ENCODE measurements at places on chromosomes 16 and 17. TPM values are rescaled to one million over a fixed set of nuclear protein-coding genes. Genes with fewer than 3 reads are reported as not detected.

- H3K4me3 ChIP-seq, result no peak overlapping the region
- no peak for DNase-seq
- H3K27ac ChIP-seq, result no peak overlapping the region
- H3K27me3 ChIP-seq, result no peaks in the 10 kb centered on the region
- peaks cover 33% of the 10 kb centered on the region for H3K4me1 ChIP-seq
Observed at GRCh38 chr17:57442401-57442823, 186.1 kb downstream of the MSI2 start.

GRCh38 chr16:4663465-4663776, 29.9 kb upstream of the NUDT16L1 start:
- H3K36me3 ChIP-seq, result peaks cover 23% of the 10 kb centered on the region
- no peak overlapping the region for H3K27ac ChIP-seq
- no peak for DNase-seq

TMEM106A gene
- total RNA-seq, result 6.2 TPM

DNA sequence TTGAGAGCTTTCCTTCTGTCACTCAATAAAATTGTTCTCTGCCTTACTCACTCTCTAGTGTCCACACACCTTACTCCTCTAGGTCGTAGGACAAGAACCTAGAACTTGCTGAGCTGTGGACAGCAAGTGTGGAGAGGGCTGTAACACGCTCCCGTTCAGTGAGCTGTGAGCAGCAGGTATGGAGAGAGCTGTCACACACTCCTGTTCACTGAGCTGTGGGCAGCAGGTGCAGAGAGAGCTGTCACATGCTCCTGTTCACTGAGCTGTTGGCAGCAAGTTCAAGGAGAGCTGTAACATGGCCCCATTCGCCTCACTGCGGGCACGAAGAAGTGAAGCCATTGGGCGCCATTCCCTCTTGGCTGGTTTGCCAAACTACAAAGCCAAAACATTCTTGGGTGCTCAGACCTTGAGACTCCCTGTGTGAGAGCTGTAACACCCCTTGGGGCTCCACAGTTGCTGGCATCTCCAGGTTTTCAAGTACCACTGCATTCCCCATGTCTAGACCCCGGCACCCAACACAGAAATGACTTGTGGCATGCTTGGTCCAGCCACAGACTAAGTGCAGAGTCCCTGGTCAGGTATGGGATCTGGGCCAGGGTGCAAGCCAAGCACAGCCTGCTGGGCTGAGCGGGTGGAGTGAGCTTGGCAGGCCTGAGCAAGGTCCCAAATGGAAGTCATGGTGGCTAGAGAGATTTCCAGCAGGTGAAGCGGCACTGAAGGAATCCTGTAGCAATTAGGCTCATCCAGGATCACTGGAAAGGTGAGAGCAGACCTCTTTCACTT, 608.0 kb upstream of the CDH8 start:
- no peak for DNase-seq
- H3K27me3 ChIP-seq, result no peaks in the 10 kb centered on the region
- no peak overlapping the region for H3K27ac ChIP-seq
- H3K36me3 ChIP-seq, result no peaks in the 10 kb centered on the region
- H3K4me3 ChIP-seq, result no peak overlapping the region

- H3K4me1 ChIP-seq, result no peaks in the 10 kb centered on the region
- peak; percentile 39 for DNase-seq
- no peak overlapping the region for H3K4me3 ChIP-seq
- H3K27me3 ChIP-seq, result no peaks in the 10 kb centered on the region
Observed at GRCh38 chr17:11807606-11808005, 189.7 kb downstream of the ZNF18 start.

- no peak overlapping the region for H3K27ac ChIP-seq
- no peaks in the 10 kb centered on the region for H3K4me1 ChIP-seq
- DNase-seq, result no peak
- H3K4me3 ChIP-seq, result no peak overlapping the region
- no peaks in the 10 kb centered on the region for H3K27me3 ChIP-seq
- no peaks in the 10 kb centered on the region for H3K36me3 ChIP-seq
Observed at GRCh38 chr17:56926704-56927103, 12.9 kb upstream of the TRIM25 start.

NDRG4 gene
- 11.2 TPM for total RNA-seq

DNA sequence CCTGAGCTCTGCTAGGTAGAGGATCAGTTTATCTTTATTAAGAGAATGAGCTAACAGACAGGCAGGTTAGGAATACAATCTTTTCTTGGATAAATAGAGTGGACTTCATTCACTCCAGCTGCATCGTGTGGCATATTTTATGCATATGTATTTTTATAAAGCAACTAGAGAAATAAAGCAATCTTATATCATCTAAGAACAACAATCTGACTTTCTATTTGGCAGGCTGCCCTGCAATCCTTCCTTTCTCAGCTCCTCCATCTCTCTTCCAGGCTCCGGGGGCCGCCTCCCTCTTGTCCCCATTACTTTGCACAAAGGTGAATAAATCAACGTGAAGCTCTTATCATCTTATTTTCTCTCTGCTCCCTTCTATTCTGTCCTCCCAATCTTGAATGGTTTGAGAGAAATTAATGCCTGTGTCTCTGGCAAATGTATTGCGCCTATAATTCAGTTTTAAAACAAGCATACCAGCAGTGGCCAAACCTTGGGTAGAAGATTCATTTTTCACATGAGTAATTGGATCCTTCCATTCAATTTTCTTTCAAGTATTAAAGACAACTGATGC, 64.5 kb downstream of the HS3ST3A1 start:
- no peak overlapping the region for H3K27ac ChIP-seq
- no peaks in the 10 kb centered on the region for H3K4me1 ChIP-seq
- H3K4me3 ChIP-seq, result no peak overlapping the region
- DNase-seq, result no peak

- H3K4me3 ChIP-seq, result no peak overlapping the region
- no peaks in the 10 kb centered on the region for H3K27me3 ChIP-seq
- H3K27ac ChIP-seq, result peak overlapping the region; percentile 40
- no peak for DNase-seq
- peaks cover 62% of the 10 kb centered on the region for H3K4me1 ChIP-seq
- H3K36me3 ChIP-seq, result no peaks in the 10 kb centered on the region
Observed at GRCh38 chr17:77313831-77314230, 173.1 kb downstream of the SEC14L1 start.

XYLT1 gene
- 37.4 TPM for total RNA-seq

GRCh38 chr16:26993511-26993910, 73.2 kb upstream of the C16orf82 start:
- H3K4me1 ChIP-seq, result no peaks in the 10 kb centered on the region
- no peaks in the 10 kb centered on the region for H3K36me3 ChIP-seq
- H3K27ac ChIP-seq, result no peak overlapping the region
- H3K27me3 ChIP-seq, result no peaks in the 10 kb centered on the region
- no peak for DNase-seq

DNA sequence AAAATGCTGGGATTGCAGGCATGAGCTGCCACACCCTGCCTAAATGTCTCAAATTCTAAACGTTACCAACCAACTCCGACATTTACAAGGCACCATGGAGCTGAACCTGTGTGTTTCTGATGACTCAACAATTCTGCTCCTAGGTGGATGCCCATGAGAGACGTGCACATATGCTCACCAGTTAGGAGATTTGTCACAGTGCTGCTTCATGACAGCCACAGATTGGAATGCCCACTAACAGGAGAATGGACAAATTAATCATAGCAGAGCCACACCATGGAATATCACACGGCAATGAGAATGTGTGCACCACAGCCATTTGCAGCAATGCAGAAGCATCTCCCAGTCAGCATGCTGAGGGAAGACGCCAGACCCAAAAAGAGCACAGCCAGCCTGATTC, 8.0 kb upstream of the KCNG4 start:
- H3K27ac ChIP-seq, result no peak overlapping the region
- H3K27me3 ChIP-seq, result no peaks in the 10 kb centered on the region
- H3K4me1 ChIP-seq, result no peaks in the 10 kb centered on the region
- H3K36me3 ChIP-seq, result no peaks in the 10 kb centered on the region
- DNase-seq, result no peak

DNA sequence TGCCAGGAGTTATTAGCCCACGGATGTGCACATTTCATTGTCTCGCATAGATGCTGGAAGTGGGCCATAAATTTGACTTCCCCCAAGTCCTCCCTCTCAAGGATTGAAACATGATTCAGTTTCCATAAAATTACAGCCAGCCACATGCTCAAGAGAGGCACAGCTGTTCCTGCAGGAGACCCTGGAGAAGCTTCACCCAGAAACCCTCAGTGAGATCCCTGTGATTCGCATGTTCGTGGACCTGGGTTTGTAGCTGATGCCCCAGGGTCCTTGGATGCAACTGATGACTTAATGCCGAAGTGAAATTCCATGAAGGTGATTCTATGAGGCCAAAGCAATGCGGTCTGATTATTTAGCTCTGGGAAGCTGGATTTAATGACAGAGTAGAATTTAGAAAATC, 24.7 kb upstream of the AQP8 start:
- no peaks in the 10 kb centered on the region for H3K4me1 ChIP-seq
- H3K27me3 ChIP-seq, result no peaks in the 10 kb centered on the region
- H3K27ac ChIP-seq, result no peak overlapping the region
- no peak for DNase-seq
- H3K4me3 ChIP-seq, result no peak overlapping the region
- H3K36me3 ChIP-seq, result no peaks in the 10 kb centered on the region

DNA sequence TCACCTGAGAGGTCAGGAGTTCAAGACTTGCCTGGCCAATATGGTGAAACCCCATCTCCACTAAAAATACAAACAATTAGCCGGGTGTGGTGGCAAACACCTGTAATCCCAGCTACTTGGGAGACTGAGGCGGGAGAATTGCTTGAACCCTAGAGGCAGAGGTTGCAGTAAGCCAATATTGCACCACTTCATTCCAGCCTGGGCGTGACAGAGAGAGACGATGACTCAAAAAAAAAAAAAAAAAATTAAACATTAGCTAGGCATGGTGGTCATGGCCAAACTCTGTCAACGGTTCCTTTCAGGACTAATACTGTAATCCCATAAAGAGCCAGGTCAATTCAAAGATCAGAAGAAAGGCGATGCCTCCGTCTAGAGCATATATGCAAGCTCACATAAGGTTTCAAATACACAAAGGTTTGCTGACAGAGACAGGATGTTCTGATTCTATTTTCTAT, 2.4 kb downstream of the RNF157 start:
- no peak overlapping the region for H3K27ac ChIP-seq
- H3K36me3 ChIP-seq, result no peaks in the 10 kb centered on the region
- H3K4me1 ChIP-seq, result peaks cover 16% of the 10 kb centered on the region

- peaks cover 8% of the 10 kb centered on the region for H3K36me3 ChIP-seq
- H3K4me3 ChIP-seq, result no peak overlapping the region
- H3K27ac ChIP-seq, result peak overlapping the region; percentile 41
- no peak for DNase-seq
Observed at GRCh38 chr16:22353933-22354541, 20.4 kb downstream of the CDR2 start.

- peak; percentile 88 for DNase-seq
- H3K4me3 ChIP-seq, result no peak overlapping the region
- no peak overlapping the region for H3K27ac ChIP-seq
- no peaks in the 10 kb centered on the region for H3K36me3 ChIP-seq
- H3K4me1 ChIP-seq, result peaks cover 19% of the 10 kb centered on the region
Observed at GRCh38 chr17:40615068-40615840, 32.4 kb downstream of the SMARCE1 start.

DNA sequence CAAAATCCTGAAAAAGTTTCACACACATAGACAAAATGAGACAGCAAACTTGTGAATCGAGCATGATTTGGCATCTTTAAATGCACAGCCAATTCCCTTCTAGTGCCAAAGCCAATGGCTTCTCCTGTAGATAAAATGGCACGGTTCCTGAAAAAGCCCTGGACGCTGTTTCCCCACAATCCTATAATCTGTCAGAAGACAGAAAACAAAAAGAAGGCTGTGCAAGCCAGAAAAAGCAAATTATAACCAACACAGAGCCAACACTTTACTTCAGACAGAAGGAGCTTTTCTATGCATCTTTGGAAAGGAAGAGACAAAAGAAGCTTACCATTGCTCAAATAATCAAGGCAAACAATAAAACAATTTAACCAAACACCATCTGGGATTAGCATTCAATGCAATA, 23.8 kb downstream of the FAM222B start:
- H3K4me3 ChIP-seq, result no peak overlapping the region
- H3K36me3 ChIP-seq, result no peaks in the 10 kb centered on the region
- peaks cover 7% of the 10 kb centered on the region for H3K4me1 ChIP-seq
- no peak for DNase-seq
- no peaks in the 10 kb centered on the region for H3K27me3 ChIP-seq
- no peak overlapping the region for H3K27ac ChIP-seq

DNA sequence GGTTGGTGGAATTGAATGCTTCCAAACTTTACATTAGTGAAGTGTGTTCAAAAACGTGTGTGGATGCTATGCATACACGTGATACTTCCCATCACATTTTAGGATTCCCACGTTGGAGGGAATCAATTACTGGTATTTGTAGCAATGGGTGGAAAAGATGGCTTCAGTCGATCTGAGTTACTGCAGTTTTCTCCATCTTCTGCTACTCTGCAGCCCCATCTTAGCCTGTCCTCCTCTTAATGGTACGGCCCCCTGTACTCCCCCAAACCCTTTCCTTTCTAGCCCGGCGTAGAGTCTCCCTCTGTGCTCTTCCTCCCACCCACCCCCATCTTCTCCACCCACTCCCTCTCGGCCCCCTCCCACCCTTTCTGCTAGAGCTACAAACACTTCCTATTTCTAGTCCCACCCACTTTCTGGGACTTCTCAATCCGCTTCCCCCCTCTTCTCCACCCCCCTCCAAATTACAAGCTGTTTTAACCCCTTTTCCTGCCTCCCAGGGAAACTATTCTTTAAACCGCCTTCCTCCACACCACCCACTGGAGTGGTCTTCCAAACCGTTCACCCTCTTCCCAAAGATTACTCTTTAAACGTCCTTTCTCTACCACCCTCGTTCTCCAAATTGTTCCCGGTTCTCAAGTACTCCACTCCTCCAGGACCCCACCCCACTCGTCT, 1.1 kb downstream of the CHTF8 start:
- H3K36me3 ChIP-seq, result peaks cover 8% of the 10 kb centered on the region
- peaks cover 59% of the 10 kb centered on the region for H3K4me1 ChIP-seq
- peak overlapping the region; percentile 88 for H3K4me3 ChIP-seq

KCNH6 gene
- total RNA-seq, result not detected
